Brain microvascular endothelial cell (primary cell): ENCODE measurements at places on chromosomes 7 and 10.

GRCh38 chr7:151777908-151778670 is 98.8 kb downstream of the PRKAG2 start:
- DNase-seq: no peak

DNA sequence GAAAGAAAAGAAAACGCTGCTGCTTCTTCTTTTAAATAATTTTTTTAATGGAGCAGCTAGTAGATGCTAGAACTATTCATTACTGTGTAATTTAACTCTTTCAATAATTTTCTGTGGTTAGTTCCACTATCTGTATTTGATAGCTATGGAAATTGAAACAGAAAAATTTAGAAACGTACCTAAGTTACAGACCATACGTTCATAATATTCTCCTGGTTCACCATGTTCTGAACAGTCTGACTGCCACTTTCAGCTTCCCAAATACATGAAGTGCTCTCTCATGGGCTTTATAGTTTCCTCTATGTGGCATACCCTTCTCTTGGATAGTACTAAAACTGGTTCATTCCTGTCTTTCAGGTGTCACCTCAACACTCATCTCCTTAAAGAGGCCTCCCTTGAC is 508.0 kb downstream of the MDFIC start:
- DNase-seq: no peak

GRCh38 chr10:28241741-28242399 is 61.0 kb downstream of the MPP7 start:
- peak; percentile 57 for DNase-seq

DNA sequence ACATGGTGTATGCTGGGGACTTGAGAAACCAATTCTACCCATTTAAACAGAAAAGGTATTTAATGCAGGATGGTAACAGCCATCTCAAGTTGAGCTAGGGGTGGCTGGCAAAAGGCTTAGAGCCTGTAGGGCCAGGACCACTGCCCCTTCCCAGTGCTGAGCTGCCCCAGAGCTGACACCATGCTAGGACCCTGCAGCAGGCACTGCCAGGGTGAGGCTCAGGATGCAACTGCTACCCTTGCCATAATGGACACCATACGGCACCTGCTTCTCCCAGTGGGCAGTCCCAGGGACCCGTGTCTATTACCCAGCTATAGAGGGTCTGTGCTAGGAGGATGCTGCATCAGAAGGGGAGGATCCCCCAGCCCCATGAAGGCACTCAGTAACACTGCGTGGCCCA is 160.7 kb upstream of the ADCY1 start:
- DNase-seq: no peak

DNA sequence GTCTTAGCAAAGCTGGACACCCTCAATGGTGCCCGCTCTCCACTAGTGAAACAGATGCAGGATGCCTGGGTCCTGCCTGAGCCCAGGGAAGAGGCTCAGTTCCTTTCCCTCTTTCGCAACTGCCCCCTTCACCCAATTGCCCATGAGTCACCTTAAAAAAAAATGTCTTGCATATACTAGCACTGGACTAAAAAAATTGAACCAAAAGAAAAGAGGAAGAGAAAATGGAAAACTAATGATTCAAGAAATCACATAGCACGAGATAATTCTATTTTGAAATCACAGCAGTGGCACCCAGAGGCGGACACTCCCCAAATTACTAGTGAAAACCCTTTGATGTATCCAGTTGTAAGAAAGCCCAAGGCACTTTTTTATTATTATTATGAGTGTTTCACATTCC is 972.5 kb downstream of the LRMDA start:
- no peak for DNase-seq
